AG09309 (cell line): ENCODE measurements at places on chromosomes 4 and X.

GRCh38 chr4:14410516-14410915, 591.8 kb upstream of the CPEB2 start:
- DNase-seq = no peak

GRCh38 chrX:8323356-8323755, 141.3 kb upstream of the VCX3B start:
- no peak for DNase-seq

- DNase-seq = no peak
These were observed 1.0 kb downstream of the UBL4A start for GRCh38 chrX:154485150-154486051.

GRCh38 chr4:4782969-4783368, 76.5 kb upstream of the MSX1 start:
- DNase-seq = no peak

DNA sequence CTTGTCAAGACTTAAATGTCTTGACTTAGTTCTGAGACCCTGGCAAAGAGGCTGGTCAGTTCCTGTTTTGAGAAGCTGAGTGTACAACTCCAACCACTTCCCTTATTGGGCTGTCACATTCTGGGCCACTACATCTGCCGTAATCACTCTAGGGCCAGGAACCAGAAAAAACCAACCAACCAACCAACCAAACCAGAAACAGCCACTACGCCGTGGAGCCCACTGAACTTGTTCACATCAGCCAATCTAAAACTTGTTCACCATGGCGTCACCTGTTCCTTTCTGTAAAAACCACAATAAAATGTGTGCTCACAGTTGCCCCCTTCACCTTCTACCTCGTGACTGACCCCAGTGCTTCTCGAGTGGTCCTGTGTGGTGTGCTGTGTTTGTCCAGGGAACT, 107.3 kb downstream of the JADE1 start:
- DNase-seq = no peak

- peak; percentile 55 for DNase-seq
These were observed 219.6 kb downstream of the DKK2 start for GRCh38 chr4:106816496-106816895.

GRCh38 chr4:138164208-138164607, 77.9 kb downstream of the SLC7A11 start:
- DNase-seq = no peak

DNA sequence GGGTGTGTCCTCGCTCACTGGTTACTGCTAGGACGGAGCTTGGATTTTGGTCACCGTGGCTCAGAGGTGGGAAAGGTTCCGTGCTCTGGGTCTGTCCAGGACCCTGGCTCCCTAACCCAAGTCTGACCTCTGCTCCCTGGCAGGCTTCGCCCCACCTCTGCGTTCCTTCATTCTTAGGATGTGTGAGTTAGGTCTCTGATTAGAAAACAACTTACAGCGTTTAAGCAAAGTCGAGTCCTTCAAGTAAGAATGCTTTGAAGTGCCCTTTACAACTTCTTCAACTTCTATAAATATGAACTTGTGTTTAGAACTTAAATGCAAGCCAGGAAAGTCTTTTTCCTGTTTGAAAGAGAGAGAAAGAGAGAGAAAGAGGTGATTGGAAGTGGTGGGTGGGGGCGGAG, 891 bp downstream of the TLR2 start:
- no peak for DNase-seq

DNA sequence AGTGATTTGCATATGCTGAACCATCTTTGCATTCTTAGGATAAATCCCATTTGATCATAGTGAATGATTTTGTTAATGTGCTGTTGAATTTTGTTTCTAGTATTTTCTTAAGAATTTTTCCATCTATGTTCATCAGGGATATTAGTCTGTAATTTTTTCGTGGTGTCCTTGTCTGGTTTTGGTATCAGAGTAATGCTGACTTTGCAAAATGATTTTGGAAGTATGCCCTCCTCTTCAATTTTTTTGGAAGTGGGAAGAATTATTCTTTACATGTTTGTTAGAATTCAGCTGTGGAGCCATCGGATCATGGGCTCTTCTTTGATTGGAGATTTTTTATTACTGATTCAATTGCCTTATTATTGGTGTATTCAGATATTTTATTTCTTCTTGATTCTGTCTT, 54.0 kb upstream of the TRO start:
- DNase-seq = no peak

DNA sequence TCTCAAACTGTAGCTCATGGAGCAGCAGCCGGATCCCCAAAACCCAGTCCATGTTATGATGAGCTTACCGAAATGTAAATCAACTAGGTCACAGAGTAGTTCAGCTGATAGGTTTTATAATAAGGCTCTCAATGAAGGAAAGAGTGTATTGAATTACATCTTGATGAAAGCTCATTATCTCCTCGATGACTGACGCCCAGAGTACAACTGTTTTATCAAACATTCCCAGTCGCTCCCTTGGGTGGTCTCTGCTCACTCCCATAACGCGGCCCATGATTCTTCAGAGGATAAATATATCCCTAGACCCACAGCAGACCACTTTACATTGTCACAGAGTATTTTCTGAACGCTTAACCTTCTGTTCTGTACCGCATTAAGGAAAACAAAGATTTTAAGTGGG, 452.3 kb upstream of the GALNT7 start:
- DNase-seq = no peak

DNA sequence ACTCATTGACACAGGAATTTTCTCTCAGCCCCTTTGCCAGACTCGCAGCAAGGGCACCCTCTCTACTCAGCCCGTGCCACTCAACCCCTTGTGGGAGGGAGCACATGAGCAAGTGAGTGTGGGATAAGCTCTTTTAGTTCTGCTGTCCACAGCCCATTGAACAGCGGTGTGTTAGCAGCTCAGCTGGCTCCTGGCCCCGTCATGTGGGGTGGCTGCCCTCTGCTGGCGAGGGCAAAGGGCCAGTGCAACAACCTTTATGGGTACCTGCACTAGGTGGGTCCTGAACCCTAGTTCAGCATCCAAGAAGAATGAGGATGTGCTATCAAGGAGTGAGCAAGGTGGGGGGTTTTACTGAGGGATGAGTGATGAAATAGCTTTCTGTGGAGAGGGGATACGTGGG, 85.0 kb upstream of the ZNF81 start:
- DNase-seq = no peak

- DNase-seq = no peak
These were observed 103.7 kb upstream of the SCML1 start for GRCh38 chrX:17633546-17633945.

DNA sequence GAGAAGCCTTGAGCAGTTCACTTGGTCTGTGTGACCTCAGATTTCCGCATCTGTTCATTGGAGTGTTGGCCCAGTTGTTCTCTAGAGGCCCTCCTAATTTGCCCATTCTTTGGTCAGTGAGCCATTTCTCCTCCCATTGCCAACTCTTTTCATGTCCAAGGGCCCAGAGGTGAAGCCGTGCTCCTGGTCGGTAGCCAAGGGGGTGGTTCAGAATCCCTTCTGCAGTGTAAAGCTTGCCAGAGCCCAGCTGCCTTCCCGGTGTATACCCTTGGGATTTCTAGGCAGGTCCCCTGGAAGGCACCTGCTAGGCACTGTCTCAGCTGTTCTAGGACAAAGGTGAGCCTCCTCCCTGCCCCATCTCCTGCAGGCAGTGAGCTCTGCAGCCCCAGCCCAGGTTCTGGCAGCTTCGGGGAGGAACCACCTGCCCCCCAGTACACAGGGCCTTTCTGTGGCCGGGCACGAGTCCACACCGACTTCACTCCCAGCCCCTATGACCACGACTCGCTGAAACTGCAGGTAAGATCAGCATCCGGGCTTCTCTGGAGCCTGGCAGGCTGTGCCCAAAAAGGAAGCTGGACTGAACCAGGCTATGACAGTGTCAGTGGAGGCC, 12.3 kb downstream of the SASH3 start:
- no peak for DNase-seq

DNA sequence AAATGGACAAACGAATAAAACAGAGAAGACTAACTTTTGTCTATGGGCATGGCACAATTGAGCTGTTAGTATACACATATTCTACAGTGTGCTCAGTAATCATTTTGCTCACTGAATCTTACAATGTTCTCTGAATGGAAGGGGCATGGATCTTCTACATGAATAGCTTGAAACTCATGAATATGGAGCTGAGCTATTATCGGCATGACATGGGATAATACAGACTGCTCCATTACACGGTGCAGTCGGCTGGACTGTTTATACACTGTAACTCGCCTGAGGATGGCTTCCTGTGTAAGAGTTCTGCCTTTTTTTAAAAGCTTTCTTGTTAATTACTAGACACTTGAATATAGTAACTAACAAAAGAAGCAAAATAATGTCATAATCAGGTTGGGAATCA, 368.5 kb upstream of the MAD2L1 start:
- no peak for DNase-seq

DNA sequence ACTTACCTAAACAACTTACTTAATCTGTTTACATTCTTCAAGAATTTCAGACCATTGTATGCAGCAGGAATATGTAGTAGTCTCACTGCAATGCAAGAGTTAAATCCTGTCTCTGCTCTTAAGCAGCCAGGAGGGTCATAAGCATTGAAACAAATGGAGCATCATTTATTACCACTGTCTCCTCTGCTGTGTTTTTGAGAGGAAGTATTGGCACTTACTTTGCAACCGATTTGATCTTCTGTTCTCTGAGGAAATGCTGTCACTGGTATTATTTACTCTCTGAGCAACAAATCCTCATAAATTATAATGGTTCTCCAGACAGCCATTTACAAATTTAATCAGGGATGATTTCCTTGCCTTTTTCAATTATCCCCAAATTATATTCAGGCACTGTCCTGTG, 1367.1 kb downstream of the STIM2 start:
- DNase-seq = no peak

DNA sequence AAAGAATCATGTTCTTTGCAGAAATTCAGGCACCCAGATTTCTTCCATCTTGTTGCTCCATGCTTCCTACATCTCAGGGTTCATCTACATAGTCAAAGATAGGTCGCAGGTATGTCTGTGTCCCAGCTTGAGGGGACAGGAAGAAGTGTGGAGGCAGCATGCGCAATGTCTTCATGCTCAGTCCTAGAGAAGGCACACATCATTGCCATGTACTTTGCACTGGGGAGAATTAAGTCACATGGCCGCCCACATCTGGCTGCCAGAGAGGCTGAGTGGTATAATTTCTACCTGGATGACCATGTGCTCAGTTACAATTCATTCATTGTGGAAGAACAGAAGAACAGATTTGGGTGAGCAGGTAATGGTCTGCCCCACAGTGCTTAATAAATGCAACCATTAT, 54.1 kb downstream of the GAB1 start:
- no peak for DNase-seq

GRCh38 chr4:190020790-190021717, 6.0 kb downstream of the FRG2 start:
- no peak for DNase-seq

DNA sequence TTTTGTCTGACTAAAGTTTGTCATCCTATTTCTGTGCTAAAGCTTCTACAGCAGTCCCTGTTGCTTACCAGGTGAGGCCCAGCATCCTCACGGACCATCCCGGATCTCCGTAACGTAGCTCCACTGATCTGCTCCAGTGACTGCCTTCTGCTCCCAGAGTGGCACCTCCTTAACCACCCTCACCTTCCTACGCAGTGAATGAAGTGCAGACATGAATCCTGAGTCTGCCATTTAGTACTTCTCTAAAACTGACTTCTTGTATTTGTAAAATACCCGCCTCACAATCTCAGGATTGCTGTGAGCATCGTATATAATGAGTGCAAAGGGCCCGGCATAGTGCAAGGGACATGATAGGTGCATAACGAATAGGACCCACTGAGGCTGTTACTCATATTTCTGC, 27.7 kb upstream of the ACSL1 start:
- no peak for DNase-seq

GRCh38 chrX:13189380-13189779, 130.5 kb downstream of the ATXN3L start:
- no peak for DNase-seq

DNA sequence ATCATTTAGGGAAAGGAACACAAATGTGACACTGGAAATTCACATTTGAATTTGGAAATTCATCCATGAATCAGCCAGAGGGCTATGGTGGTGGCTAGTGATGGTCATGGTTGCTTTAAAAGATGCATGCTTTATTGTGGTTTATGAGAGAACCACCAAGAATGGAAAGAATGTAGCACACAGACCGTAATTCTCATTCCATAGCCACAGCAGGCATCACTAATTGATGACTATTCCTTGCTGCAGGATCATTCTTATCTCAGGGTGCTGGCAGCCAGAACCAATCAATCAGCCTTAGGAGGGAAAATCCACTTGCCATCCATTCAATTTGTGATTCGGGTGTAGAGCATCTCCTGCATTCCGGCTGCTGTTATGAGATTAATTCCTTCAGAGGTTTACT, 115.6 kb downstream of the DHRSX start:
- peak; percentile 48 for DNase-seq
